ENCODE measurements at places on chromosomes 3 and 15. TPM values are rescaled to one million over a fixed set of nuclear protein-coding genes. Genes with fewer than 3 reads are reported as not detected.

DNA sequence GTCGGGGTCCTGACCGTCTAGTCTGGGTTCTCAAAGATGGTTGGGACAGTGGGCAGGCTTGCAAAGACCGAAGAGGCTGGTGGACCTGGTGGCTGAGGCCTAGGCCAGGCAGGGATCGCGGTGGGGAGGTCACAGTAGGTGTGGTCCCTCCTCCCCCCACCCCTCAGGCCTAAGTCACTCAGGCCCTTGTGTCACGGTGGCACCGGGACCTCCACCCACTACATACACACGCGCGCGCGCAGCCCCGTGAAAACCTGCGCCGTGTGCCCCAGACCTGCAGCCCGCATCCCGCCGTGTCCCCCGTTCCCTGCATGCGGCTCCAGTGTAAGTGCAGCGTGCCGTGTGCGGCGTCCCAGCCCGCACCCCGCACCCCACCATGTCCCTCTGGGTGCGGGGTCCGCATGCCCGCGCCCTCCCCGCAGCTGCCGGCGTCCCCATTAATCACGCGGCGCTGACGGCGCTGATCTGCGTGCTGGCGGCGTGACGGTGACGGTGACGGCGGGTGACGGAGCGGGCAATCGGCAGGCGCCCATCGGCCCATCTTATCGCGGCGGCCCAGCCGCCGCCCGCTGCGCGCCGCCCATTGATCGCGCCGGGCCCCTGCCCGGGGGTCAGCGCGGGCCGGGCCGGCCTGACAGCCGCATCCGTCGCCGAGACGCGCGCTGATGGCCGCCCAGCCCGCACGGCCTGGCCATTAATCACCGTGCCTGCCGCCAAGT is 24.4 kb downstream of the SEC61A1 start:
- peak; percentile 63 for DNase-seq

GRCh38 chr3:111107662-111108035 is 36.0 kb downstream of the NECTIN3 start:
- DNase-seq: no peak

DNA sequence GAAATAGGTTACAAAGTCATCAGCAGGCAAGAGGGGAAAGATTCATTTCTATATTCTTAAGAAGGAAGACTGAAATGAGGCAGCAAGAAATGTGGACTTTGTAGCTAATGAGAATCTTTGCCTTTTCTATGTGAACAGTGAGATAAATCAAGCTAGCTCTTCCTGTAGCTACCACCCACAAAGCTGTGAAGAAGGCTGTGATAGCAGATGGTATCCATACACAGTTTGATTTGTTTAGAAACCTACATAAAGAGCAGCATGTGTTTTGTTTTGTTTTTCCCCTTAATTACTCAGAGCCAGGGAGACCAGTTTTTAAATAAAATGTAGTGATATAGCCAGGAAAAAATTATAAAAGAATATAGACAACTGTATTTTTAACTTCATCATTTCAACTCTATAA is 45.5 kb downstream of the TEX9 start:
- no peak for DNase-seq

The NMB gene
- polyA plus RNA-seq: 11.1 TPM

- DNase-seq: no peak
Measured at GRCh38 chr3:120640231-120640630, 41.8 kb downstream of the HGD start.

GRCh38 chr15:90871139-90871715 is 2.8 kb downstream of the FURIN start:
- DNase-seq: peak; percentile 68

The EPB42 gene
- not detected for polyA plus RNA-seq

GRCh38 chr15:35929740-35930444 is 383.9 kb upstream of the DPH6 start:
- no peak for DNase-seq

DNA sequence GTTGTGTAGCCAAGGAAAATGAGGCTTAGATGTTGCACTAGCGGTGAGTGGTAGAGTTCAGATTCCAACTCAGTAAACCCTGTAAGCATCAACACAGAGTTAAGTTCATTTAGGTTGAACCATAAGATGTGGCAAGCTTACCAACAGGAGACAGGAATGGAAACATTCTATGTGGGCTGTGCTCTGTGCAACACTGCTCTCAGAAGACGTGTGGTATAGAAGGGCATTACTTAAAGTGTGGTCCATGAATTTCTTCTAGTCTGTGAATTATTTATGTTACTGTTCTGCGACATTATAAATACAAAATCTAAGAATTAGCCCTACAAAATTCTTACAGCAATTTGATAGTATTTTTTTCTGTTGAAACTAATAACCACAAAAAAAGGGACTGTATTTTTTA is 213.3 kb downstream of the GRM7 start:
- DNase-seq: no peak

- no peak for DNase-seq
Measured at GRCh38 chr15:56553486-56553885, 88.5 kb upstream of the MNS1 start.

The PTPRG gene
- 11.5 TPM for polyA plus RNA-seq

The ACOX2 gene
- 19.9 TPM for polyA plus RNA-seq

The GOLGA8R gene
- 0.16 TPM for polyA plus RNA-seq

DNA sequence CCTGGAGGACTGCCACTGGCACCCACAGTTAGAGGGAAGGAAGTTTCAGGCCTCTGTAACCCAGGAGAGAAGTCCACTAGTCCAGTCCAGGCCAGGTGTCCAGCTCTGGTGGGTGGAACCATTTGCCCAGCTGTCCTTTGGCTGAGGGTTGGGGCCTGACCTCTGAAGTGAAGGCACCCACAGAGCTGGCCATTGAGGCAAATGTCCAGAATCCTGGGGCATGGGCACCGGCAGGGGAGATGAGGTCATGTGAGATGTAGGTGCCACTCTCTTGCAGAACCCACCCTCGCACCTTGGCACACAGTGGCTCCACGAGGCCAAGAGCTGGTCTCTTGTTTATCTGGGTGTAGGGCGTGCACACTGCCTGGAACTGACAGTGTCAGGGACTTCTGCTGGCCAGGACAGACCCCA is 162.8 kb downstream of the SMAD6 start:
- DNase-seq: no peak

- peak; percentile 82 for DNase-seq
Measured at GRCh38 chr3:60053526-60054265, 1003.9 kb upstream of the CFAP20DC start.

DNA sequence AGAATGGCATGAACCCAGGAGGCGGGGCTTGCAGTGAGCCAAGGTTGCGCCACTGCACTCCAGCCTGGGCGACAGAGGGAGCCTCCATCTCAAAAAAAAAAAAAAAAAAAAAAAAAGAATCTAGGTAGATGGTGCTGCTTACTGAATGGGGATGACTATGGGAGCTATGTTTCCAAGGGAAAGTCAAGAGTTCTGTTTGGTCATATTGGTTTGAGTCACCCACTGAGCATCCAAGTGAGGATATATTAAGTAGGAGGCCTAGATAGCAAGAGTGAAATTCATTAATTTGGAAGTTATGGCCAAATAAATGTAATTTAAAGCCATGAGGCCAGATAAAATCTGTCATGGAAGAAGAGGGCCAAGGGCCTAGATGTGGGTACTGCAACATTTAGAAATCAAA is 9.0 kb upstream of the UACA start:
- DNase-seq: peak; percentile 69

DNA sequence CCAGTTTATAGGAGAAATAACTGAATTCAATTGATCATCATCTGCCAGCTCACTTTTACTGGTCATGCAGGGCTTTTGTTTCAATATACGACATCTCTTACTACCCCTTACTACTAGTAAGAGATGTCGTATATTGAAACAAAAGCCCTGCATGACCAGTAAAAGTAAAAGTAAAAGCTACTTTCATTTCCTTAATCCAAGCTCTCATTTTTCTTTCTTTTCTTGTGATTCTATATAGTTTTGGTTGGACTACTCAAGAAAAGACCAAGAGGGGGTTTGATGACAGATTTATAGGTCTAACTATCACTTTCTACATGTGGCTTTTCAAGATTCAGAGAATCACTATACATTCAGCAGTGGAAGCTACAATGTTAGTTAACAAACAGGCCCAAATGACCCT is 1237.3 kb downstream of the ROBO2 start:
- DNase-seq: no peak

DNA sequence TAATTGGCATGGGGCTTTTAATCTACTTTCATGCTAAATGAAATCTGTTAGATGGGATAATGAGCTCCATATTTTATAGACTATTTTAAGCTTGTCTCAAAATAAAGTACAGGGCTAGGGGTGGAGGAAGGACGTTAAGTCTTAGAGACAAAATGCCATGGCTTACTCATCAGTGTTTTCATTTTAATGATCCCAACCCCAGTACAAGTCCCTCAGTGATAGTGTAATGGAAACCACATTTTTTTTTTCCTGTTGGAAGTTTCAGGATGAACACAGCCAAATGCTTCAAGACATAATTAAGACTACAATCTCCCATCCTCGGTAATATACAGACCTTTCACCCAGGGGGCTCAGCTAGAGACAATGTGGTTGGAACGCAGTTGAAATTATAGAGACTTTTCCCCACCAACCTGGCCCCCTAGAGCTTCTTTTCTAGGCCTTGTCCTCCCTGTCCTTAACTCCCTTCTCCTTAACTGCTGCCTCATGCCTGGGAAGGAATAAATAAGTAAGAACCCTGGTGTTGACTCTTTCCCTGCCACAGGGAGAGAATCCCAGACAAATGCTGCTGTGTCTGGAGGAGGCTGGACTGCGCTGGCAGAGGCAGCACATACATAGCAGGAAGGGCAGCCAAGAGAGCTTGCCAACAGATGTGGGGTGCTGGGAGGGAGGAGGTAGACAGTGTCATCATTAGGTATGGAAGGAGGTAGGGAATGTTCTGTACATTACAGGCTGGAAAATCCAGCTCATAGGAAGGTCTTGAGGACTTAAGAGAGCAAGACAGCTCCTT is 115.4 kb upstream of the ROPN1 start:
- DNase-seq: peak; percentile 45

The LRRC57 gene
- polyA plus RNA-seq: 14.4 TPM

DNA sequence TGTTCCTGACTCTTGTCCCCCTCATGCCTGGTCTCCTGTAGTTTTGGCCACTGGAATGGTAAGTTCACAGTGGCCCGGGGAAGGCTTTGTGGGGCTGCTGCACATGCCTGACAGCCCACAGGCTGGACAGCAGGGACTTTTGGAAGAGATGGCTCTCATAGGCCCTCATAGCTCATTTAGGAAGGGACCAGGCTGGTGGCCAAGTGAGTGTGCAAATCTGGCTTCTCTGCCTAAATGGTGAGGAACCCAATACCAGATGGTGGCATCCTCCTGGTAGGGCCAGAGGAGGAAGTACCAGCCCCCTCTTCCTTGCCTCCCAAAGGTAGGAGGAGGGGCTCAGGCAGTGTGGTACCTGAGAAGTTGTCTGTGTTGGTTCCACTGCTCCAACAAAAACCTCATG is 25.6 kb downstream of the ALPK3 start:
- DNase-seq: no peak

- DNase-seq: no peak
Measured at GRCh38 chr3:152200476-152201420, 68.0 kb upstream of the MBNL1 start.

- DNase-seq: no peak
Measured at GRCh38 chr3:117710501-117710900, 1000.9 kb downstream of the TUSC7 start.

The TRIM42 gene
- not detected for polyA plus RNA-seq
